NCI-H2029 treated with DMSO at 0.1 percent for 48 hours (cell line): ENCODE measurements at places on chromosomes 2 and 18.

- DNase-seq = no peak
Measured at GRCh38 chr18:63240531-63241316, 78.8 kb downstream of the BCL2 start.

GRCh38 chr2:238216651-238217184 is 13.2 kb upstream of the ILKAP start:
- DNase-seq = peak; percentile 49

- DNase-seq = no peak
Measured at GRCh38 chr18:54086863-54087262, 137.6 kb downstream of the MBD2 start.

DNA sequence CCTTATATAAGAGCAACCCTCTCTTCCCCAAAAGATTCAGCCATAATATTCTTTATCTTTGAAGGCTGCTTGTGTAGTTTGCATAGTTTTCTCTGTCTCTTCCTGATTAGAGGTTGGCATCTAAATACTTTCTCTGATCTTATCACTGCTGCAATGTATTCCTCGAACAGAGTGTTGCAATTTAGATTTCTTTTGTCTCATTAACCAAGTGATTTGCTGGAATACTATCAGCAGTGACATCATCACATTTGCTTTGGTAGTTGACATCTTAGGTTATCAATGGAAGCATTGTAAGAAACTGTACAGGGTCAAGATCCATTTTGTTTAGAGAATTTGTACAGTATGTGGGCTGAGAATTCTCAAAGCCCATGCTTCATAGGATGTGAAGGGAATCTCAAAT is 72.0 kb upstream of the NEUROD1 start:
- no peak for DNase-seq

DNA sequence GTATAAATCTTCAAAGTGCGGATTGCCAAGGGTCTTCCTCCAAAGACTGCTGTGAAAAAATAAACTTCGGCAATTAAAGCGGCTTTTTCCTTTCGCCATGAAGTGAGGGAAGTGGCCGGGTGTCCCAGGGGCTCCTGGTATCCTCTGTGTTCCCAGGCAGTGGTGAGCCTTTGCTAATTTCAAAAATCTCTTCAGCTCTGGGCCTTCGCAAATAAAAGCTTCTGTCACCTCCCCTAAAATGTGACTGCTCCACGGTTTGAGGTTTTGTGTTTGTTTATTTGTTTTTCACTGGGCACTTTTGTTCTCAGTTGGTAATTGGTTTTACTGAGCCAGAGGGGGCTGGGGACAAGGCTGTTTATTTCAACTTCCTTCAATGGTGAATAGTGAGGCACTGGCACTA is 270.1 kb upstream of the POU3F3 start:
- no peak for DNase-seq

GRCh38 chr2:164220265-164220664 is 401.0 kb downstream of the GRB14 start:
- DNase-seq = no peak

DNA sequence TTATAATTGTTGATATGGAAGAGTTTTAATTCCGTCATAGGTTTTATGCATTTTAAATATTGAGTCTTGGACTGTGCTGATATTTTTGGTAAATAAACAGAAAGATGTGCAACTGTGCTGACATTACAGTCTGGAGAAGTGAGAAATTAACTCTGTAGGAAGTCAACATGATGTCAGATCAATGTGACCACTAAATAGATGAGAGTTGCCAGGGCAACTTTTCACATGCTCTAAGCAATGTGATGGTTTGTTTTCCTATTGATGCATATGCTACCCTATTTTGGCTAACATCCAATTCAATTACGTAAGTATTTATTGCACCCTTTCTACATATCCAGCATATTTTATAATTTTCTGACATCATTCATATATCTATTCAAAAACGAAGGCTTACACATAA is 1109.3 kb downstream of the TSN start:
- no peak for DNase-seq

- DNase-seq = no peak
Measured at GRCh38 chr18:22822841-22823508, 110.2 kb upstream of the RBBP8 start.

DNA sequence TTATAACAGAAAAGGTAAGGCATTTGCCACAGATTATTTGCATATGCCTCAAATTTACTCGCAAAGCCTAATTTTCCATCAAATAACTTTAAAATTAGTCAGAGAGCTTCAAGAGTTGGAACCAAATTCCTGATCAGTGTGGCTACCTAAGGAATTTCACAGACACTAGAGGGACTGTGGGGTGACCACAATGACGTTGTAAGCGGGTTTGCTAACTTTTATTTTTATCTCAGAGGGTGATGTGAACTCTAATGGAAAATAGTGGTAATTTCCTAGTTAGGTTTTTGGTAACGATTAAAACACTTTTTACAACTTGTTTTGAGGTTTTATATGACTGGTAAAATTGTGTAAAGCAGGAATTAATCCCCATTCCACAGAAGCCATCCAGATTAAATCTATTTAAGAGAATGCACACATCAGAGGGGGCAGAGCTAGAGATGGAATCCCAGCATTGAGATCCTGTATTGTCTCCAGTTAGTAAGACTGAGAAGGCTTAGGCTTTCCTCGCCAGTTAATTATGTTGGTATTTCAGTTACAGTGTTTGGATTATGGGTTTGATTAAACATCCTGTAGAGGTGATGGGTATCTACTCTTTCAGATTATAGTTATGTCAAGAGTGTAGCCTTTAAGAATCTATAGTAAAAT is 129.0 kb downstream of the GPD2 start:
- no peak for DNase-seq

DNA sequence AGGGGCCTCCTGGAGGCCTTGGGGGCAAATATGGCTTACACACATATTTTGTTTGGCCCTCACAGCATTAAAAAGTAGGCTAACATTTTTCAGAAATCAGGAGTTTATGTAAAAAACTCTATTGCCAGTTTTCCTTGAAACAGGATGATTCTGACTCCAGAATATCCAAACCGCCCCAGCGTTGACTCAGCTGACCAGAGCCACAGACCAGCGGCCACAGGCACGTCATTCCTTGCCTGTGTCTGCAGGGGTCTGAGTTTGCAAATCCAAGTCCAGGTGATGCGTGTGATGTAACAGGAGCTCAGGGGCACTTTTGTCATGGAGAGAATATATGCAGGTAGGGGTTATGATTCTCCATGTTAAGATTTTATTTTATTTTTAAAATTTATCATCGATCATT is 79.4 kb upstream of the ALKAL2 start:
- DNase-seq = no peak

GRCh38 chr2:33093283-33093993 is 146.7 kb downstream of the LTBP1 start:
- no peak for DNase-seq
